ENCODE measurements at places on chromosomes 5 and 9. TPM values are rescaled to one million over a fixed set of nuclear protein-coding genes. Genes with fewer than 3 reads are reported as not detected.

The SLC6A3 gene
- 0.15 TPM for polyA plus RNA-seq

DNA sequence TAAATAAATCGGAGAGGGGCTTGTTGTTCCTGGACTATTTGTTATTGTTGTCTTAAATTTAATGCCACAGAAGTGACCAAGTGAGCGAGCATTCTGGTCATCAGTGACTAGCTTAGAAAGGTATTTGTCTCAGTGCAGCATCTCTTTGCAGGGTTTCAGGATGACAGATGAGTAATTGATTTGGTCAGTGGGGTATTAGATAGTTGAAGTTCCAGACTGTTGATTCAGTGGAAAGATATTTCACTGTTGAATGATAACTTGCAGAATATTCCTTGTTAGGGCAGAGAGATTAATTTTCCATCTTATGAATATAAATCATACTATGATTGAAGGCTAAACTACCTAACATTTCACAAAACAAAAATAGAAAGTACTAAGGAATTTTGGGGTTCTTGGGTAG, 122.4 kb downstream of the TRIO start:
- no peak for DNase-seq

DNA sequence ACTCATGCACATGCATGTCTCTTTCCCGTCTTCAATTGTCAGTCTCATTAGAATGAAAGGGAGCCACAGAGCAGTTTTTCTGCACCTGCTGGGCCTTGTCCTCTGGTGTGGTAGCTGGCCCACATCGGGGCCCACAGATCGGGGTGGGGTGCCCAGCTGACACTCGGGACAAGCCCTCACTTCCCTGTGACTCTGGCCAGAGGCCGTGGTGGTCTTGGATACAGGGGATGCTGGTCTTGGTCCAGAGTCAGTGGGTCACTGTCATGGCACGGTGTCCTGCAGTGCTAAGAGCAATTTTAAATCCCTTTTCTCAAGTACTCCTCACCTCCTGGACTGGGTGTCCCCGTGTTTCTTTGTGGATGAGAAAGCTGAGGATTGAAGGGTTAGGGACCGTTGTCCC, 193.2 kb downstream of the CACNA1B start:
- no peak for DNase-seq

The CHMP5 gene
- 105 TPM for polyA plus RNA-seq

DNA sequence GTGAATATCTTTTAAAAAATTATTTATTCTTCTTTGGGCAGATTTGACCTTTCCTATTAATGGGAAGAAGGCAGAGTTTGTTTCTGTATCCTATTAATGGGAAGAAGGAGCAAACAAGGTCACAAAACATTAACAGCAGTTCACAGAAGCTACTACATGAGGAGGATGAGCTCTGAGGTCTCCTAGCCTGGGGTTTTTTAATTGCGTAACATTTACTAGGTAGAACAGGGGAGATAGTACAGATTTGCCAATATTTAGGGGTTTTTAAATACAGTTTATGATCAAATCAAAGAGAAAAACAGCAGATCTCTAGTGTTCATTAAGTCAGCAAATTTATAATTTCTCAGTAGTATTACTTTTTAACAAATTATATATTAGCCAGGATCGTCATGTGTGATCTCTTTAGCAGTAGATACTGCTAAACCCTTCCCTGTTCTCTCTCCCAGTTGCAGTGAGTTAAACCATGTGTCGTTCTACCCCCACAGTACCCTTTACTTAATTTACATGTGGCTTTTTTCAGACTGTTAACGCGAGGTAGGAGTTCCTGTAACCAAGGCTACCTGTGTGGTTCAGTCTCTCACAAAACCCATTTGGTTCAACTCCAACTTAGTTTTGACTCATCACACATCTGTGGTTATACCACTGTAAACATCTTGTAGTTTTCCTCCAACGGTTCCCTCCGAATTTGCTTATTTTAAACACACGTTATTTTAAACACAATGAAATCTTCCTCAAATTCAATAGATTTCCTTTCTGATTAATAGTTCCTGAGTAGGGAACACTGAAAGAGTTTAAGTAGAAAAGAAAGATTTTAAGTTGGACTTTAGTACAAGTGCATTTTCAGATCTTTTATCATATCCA, 13.3 kb downstream of the SLC25A46 start:
- no peak for DNase-seq

The GARIN3 gene
- not detected for polyA plus RNA-seq

The C5orf52 gene
- not detected for polyA plus RNA-seq

DNA sequence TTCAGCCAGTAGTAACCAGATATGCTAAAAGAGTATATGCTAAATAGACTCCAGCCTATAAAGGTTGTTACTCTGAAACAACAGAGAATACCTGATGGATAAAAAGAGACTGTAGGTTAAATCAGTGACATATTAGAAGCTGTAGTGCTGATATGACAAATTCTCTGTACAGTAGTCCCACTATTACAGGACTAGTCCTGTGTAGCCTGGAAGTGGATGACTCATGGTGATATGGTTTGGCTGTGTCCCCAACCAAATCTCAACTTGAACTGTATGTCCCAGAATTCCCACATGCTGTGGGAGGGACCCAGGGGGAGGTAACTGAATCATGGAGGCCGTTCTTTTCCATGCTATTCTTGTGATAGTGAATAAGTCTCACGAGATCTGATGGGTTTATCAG, 276.2 kb upstream of the POU5F2 start:
- DNase-seq = no peak

DNA sequence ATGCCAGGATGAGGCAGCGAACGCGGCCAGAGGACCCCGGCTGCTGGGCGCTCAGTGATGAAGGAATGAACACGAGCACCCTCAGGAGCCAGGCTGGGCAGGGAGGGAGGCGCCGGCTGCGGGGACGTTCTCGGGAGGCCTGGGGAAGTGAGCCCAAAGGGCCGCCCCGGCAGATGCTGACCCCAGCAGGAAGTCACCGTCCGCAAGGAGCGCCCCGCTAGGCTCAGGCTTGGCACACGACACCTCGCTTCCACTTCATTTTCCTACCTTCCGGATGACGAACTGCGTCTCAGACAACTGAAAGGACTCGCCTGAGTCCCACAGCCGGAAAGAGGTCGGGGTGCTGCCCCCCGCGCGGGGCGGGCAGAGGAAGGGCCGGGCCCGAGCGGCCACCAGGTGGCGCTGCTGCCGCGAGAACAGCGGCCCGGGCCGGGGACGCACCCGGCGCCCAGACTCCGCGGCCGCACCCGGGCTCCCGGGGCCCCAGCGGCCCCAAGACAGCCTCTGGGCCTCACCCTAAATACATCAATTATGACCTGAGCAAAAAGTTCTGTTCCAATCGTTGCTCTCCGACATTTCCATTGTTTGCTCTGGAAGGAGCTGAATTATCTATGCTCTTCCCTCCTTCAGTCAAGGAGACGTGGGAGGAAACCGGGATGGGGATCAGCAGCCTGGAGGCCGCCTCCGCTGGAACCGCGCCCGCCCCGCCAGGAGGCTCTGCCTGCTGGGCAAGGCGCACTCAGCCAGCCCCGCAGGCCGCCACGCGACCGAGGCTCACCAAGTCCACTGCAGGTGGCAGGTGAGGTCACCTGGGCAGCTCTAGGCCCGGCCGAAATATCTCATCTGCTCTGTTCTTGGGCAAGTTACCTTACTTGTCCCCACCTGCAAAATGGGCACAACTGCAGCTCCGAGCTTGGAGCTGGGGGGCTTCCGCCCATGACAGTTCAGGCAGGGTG, 107.0 kb downstream of the ZNF354C start:
- DNase-seq = peak; percentile 52

GRCh38 chr5:96901384-96901783, 25.1 kb downstream of the ERAP2 start:
- no peak for DNase-seq

GRCh38 chr5:153491856-153492255, 1.4 kb downstream of the GRIA1 start:
- DNase-seq = no peak

- DNase-seq = no peak
Observed at GRCh38 chr9:69936427-69936826, 107.2 kb upstream of the MAMDC2 start.

GRCh38 chr5:16547200-16547842, 69.5 kb downstream of the RETREG1 start:
- no peak for DNase-seq

GRCh38 chr9:5650356-5651105, 21.6 kb downstream of the RIC1 start:
- no peak for DNase-seq

Measured in renal pelvis (tissue), 12 donors.